ENCODE measurements at places on chromosomes 12 and 14. TPM values are rescaled to one million over a fixed set of nuclear protein-coding genes. Genes with fewer than 3 reads are reported as not detected.

ZFHX2 gene
- total RNA-seq, result 0.43 TPM

RNASE4 gene
- total RNA-seq, result 36.7 TPM

NANOG gene
- total RNA-seq, result not detected

CSRP2 gene
- 3.8 TPM for total RNA-seq

SCN8A gene
- 0.02 TPM for total RNA-seq

PIWIL1 gene
- total RNA-seq, result not detected

DNA sequence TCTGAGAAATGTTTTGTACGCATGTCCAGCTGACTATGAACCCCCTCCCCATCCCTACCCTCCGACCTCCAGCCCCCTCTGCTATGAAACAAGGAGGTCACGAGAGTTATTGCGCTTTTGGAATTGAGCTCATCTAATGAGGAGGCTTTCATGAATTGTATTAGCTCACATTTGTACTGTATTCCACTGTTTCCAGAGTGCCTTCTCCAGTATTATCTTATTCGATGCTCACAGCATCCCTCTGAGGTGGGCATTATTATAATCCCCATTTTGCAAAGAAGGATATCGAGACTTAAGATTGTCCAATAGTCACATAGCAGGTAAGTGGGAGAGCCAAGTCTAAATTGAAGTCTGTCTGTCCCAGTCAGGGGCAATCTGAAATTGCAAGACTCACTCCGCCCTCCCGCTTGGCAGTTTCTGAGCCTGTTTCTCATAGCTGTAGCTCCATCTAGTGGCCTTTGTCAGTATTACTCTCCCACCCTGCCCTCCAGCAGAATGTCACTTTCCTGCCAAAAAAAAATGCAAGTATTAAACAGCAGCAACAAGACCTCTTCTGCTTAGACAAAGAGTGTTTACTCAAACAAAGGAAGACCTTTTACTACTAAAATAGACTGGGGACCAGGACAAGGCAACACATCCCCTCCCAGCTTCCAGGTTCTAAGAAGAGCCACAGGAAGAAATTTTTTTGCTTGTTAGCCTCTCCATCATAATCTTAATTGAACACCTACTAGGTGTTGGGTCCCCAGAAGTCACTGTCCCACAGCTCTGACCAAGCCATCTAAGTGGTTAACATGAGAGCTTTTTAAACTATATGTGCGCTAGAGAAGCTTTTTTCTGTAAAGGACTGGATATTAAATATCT lies 48.6 kb upstream of the TMEM233 start:
- peak; percentile 61 for DNase-seq

GRCh38 chr14:105343194-105343593 lies 28.6 kb downstream of the PACS2 start:
- no peak for DNase-seq

GRCh38 chr12:28966046-28966780 lies 182.9 kb upstream of the FAR2 start:
- no peak for DNase-seq
